Urothelium cell line (cell line): ENCODE measurements at places on chromosomes 4 and X.

- no peak for DNase-seq
Observed at GRCh38 chr4:29619168-29619567, 1101.0 kb upstream of the PCDH7 start.

GRCh38 chr4:132332932-132333723 is 816.0 kb upstream of the PCDH10 start:
- no peak for DNase-seq

DNA sequence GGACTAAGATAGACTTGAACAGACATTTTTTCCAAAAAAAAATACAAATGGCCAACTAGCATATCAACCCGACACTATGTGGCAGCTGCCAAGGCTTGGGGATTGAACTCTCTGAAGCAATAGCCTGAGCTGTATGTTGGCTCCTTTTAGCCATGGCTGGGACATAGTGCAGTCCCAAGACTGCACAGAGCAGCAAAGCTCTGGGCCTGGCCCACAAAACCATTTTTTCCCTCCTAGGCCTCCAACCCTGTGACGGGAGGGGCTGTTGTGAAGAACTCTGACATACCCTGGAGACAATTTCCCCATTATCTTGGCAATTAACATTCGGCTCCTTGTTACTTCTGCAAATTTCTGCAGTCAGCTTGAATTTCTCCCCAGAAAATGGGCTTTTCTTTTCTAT is 50.1 kb downstream of the CISD2 start:
- DNase-seq: no peak

GRCh38 chr4:161650812-161651211 is 513.0 kb downstream of the FSTL5 start:
- DNase-seq: no peak

- no peak for DNase-seq
Observed at GRCh38 chr4:169770416-169770815, 12.7 kb upstream of the HPF1 start.

GRCh38 chr4:95362906-95363558 is 185.7 kb downstream of the UNC5C start:
- DNase-seq: peak; percentile 10

DNA sequence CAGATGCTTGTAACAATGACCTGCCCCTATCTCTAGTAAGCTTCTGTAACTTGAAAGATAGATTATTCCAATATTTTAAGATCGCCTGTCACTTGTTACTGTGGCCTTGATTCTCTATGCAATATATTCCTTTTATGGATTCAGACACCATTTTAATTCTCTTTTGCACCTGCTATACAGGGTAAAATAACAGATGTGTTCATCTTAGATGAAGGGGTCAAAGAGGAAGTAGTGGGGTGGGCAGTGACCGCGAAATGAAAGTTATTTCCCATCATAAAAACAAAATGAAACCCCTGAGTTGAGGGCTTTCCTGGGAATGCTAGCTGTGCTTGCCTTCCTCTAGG is 175.9 kb downstream of the TSPAN5 start:
- DNase-seq: no peak
